ENCODE measurements at places on chromosomes 7 and 10.

DNA sequence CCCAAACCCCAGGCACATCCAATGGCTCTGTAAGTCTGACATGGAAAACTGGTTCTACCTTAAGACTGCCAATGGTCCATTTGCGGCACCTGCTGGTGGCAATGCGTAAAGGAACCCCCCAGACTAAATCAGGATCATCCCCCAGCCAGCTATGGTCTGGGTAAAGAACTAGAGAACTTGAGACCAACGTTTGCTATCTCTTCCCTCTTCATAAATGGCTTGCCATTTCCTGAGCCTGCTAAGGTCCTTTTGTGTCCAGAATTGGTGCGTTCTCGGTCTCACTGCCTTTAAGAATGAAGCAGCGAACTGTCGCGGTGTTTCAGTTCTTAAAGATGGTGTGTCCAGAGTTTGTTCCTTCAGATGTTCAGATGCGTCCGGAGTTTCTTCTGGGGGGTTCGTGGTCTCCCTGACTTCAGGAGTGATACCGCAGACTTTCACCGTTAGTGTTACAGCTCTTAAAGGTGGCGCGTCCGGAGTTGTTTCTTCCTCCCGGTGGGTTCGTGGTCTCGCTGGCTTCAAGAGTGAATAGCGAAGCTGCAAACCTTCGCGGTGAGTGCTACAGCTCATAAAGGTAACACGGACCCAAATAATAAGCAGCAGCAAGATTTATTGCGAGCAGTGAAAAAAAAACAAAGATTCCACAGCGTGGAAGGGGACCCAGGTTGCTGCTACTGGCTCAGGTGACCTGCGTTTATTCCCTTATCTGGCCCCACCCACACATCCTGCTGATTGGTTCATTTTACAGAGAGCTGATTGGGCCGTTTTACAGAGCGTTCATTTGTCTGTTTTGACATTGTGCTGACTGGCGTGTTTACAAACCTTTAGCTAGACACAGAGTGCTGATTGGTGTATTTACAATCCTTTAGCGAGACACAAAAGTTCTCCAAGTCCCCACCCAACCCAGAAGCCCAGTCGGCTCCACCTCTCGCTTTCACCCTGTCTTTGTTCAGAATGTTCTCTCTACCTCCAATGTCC, 95.4 kb downstream of the ELMO1 start:
- peak; percentile 68 for DNase-seq

DNA sequence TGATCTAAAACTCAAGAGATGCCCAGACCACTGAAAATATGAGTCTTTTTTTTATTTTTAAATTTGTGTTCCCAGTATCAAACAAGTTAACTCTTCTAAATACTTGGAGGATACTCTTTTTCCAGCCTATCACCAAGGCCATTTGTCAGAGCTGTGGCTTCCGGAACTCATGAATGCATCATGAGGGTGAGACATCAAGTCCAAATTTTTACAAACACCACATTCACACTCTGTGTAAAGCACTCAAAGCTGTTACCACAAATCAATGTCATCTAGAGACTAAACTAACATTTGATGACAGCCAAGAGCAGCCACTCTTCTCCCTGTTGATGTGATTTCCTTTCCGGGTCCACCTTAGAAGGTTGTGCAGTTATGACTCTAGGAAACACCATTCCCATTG, 43.8 kb upstream of the ARID5B start:
- no peak for DNase-seq

DNA sequence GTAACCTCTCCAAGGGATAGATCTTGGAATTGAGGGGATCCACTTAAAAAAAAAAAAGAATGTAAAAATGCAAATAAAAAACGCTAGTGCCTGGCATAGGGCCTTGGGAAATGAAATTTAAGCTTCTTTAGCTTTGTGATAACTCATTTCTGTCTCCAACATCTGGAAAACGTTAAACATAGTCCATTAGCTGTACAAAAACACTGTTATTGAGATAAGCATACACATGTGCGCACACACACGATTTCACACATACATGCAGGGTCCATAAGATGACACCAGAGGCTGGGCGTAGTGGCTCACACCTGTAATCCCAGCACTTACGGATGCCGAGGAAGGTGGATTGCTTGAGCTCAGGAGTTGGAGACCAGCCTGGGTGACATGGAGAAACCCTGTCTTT, 13.7 kb upstream of the CUL2 start:
- no peak for DNase-seq

GRCh38 chr7:27214239-27214950, 14.5 kb upstream of the HOXA13 start:
- DNase-seq: no peak

DNA sequence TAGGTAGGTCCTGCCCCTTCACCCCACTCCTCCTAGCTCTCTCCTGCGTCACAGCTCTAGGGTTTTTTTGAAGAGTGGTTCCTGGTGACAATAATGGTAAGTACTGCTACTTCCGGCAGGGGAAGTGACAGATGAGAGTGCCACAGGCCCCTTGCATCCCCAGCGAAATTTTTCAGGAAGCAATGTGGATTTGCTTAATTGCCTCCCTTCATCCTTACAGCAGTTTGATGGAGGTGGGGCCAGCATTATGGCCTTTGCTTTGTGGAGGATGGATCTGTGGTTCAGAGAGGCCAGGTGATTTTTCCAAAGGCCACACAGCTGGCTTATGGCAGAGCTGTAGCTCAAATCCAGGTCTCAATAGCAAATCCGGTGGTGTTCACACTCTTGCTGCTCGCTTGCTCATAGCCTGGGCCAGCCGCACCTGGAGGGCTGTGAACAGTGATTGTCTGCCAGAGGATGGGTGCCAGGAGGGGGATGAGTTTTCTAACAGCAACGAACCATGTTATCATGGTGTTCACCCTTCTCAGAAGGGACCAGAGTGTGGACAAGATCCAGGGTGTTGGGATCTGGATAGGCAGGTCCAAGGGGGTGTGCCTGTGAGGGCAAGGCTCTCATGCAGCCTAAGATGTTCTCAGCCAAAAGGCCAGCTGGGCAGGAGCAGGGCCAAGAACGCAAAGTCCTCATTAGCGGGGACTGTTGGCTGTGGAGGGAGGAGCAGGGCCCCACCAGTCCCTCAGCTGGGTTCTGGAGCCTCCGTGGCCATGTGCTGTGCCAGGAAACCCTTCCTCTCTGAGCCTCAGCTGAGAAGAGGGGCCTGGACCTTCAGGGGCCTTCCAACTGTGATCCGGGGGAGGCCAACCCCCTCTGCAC, 89.0 kb downstream of the EMX2 start:
- DNase-seq: no peak

GRCh38 chr7:94052398-94053180, 48.4 kb upstream of the BET1 start:
- DNase-seq: no peak

DNA sequence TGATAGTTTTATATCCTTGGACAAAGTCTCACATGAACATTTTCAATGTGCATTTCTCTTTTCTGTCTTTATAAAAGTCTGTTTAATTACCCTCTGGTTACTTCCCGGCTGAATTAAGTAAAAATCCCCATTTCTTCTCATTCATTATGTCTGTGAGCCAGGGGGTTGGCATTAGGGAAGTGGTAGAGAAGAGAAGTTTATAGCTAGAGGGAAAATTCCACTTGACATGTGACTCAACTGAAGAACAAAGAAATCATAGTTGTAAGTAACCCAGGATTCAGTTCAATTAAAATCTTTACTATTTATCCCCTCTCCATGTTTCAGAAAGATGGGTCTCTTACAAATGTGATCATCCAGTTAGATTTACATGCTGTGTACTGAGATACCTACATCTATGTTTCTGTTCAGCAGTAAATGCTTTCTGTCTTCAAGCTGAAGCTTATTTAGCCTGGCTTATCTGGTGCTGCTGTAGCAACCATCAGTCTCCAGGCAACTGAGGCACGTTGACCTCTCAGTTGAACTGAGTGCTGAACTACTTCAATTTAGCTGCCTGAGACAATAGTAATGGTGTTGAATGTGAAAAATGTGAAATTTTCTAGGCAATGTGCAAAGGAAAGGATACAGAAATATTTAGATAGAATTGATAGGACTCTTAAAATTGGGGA, 181.6 kb downstream of the MLLT10 start:
- DNase-seq: no peak

DNA sequence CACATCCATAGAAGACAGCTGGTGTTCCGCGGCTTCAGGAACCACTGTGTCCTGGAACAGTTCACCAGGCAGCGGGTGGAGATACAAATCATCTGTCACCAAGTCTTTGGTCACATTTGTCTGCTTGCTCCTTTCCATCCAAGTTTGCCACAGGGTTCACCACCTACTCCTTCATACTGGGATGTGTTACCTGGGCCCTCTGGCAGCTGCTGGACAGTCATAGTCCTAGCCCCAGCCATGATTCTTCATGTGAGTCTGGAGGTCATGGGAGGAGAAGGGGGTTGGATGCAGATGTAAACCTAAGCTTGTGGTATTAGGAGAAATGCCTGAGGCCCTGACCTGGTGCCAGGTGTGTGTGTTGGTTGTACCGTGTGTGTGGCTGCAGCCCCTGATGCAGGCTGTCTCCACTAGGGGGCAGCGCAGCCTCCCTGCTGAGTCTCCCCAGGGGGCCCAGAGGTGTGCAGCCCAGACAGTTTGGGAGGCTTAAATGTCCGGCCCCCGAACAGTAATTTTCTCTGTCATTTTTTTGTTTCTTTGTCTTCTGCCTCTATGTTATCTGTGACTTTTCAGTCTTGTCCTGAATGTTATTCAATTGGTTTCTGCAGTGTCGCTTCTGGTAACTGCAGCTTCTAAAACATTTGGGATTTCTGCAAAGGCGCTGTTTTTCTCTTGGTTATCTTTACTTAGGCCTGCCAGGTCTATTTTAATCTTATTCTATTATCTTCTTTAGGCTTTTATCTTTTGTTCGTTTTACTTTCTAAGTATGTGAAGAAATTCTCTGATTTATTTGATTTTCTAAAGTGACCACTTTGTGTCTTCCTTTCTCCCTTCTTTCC, 14.8 kb downstream of the NPS start:
- DNase-seq: peak; percentile 55

DNA sequence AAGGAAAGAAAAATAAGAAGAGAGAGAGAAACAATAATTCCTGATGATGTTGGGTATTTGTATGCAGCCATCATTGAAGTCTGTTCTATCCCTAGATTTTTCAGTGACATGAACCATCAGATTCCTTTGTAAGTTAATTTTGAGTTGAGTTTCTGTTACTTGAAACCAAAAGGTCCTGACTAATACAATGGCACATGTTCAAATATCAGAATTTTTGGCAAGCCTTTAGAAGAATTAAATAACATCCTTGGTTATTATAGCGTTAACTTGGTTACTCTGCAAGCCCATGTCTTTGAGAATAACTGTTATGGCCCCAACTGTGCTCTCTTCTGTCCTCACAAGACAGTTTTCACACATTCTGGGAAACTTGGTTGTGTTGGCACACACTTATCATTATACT, 66.5 kb downstream of the SYPL1 start:
- no peak for DNase-seq

DNA sequence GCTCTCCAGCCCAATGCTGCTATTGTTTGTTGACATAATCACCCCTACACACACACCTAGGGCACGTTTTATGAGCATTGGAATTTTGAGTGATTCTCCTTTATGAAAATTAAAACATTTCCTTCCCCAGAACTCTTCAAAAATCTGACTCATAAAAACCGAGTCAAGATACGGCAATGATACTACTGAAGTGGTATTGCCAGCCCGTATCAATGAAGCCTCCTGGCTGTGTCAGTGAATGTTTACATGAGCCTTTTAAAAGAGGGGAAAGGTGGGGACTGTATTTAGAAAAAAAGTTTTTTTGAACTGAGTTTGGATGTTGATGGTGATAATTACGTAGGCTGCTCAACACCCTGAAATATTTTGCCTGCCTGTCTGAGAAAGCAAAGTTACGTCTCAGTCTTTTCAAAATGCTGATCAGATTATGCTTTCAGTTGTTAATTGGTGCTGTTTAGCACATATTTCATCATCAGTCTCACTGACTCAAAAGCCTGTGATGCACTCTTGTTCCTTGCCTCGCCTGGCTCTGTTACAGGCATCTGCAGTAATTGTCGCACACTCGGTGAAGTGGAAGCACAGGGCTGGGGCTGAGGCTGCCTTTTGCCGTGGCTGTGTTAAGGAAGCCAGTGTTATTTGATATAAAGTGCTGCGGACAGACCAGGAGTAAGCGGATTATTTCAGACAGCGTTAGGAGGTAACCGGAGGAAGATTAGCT, 157.4 kb upstream of the TCF7L2 start:
- DNase-seq: no peak

DNA sequence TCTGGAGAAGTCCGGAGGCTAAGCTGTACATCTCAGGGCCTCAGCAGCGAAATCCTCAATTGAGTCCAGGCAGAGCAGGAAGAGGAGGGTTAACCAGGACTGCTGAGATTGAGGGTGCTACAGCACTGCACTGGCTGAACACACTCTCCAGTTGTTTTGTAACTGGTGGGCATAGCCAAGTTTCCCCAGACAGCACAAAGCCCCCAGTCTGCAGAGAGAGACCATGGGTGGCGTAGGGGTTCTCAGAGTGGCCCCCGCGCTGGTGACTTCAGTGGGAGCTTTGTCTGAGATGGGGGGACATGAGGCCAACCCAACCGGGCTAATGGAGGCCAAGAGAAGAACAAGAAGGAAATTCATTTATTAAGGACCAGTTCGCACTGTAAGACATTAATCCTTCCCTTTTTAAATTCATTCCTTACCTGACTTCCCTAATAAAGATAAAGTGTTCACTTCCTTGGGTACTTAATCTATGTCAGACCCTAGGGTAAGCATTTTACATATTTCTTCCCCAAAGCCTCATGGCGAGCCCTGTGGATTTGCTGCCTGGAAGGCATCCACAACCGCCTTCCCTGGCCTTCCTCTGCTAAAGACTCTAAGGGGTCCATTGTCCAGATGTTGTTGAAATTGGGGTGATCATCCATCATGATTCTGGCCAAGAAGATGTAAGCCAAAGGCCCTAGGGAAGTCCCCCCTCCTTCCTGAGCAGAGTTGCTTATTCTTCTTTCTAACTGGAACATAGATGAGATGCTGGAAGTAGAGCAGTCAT, 121.4 kb upstream of the CHST15 start:
- DNase-seq: no peak

- no peak for DNase-seq
Observed at GRCh38 chr10:29328983-29329382, 40.1 kb downstream of the LYZL1 start.

- DNase-seq: no peak
Observed at GRCh38 chr10:91034494-91035159, 113.7 kb upstream of the ANKRD1 start.

- DNase-seq: no peak
Observed at GRCh38 chr7:96636979-96637378, 72.7 kb downstream of the SEM1 start.

GRCh38 chr10:92103376-92104090, 180.0 kb downstream of the BTAF1 start:
- DNase-seq: no peak

All from stimulated activated naive CD8-positive, alpha-beta T cell treated with anti-CD3 and anti-CD28 coated beads, Interleukin-15, Interleukin-2, amounts not matched to agents 100 U/mL and 50 U/mL, for 24 hours (primary cell).